ENCODE measurements at places on chromosomes 11 and 22. TPM values are rescaled to one million over a fixed set of nuclear protein-coding genes. Genes with fewer than 3 reads are reported as not detected.
A peak's percentile ranks its signal among the peaks of the same experiment; 100 is the strongest.

FOLH1 gene
- 0.59 TPM for total RNA-seq

DNA sequence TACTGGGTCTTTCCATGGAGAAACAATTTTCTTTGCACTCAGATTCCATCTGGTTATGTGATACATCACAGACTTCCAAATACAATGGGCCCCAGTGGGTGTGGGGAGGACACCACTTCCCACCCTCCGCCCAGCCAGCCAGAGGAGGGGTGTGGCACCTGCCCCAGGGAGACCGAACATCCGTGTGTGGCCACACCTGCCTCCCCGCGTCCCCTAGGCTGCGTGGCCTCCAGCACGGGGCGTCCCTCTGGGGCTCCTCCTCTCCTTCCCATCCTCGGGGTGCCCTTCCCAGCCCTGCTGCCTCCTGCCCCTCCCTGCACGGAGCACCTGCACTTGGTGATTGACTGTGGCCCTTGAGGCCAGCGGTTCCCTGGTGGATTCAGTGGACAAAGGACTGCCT, 49.1 kb downstream of the CERK start:
- no peak for DNase-seq

DNA sequence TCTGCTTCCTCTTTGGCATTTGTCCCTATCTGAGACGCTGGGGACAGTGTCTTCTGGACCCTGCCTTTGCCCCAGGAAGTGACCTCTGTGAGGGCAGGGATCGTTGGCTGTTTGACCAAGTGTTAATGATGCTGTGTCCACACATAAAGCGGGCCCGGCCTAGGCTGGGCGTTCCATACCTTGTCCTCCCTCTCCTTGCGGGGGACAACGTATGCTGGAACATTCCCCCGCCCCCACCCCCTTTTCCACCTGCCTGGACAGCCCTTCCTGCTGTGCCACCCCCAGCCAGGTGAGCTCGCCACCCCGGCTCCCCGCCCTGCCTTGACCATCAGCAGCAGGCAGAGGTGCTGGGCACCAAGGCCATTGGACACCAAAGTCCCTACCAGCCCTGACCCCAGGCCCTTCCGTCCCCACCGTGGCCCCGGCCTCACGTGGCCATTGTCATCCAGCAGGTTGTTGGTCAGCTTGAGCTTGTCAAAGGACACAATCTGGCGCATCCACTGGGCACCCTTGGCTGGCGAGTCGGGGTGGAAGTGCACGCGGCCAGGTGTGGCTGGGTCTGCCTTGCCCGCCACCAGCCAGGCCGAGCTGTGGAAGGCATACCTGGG, 4.1 kb upstream of the NUDT8 start:
- DNase-seq: no peak

CDC42BPG gene
- total RNA-seq: 1.2 TPM

DNA sequence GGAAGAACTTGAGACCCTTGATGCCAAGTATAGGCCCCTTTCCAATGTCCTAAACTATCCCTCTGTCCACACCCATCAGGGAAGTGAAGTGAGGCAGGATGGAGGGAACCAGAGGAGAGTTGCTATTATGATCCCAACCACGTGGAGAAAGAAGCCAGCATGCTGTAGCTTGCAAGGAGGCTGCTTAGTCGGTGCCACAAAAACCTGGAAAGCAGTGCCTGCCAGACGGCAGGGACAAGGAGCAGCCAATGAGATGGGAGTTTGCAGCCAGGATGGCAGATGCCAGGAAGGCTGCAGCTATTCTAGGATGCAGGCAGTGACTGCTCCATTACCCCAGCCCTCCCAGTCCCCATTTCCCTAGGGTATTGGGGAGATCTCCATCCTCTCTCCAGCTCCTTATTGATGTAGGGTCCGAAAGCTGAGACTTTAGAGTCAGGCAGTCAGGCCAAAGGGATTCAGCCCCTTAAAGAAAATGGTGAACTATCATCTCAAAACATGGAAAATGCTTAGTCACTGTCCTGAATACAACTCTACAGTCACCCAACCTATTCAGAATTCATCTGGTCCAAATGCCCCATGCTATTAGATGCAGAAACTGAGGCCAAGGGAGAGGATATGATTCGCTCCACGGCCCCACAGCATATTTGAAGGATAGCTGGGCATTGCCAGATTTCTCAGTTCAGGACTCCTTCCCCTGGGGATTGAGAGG, 18.4 kb upstream of the LRRC55 start:
- no peak for DNase-seq

DNA sequence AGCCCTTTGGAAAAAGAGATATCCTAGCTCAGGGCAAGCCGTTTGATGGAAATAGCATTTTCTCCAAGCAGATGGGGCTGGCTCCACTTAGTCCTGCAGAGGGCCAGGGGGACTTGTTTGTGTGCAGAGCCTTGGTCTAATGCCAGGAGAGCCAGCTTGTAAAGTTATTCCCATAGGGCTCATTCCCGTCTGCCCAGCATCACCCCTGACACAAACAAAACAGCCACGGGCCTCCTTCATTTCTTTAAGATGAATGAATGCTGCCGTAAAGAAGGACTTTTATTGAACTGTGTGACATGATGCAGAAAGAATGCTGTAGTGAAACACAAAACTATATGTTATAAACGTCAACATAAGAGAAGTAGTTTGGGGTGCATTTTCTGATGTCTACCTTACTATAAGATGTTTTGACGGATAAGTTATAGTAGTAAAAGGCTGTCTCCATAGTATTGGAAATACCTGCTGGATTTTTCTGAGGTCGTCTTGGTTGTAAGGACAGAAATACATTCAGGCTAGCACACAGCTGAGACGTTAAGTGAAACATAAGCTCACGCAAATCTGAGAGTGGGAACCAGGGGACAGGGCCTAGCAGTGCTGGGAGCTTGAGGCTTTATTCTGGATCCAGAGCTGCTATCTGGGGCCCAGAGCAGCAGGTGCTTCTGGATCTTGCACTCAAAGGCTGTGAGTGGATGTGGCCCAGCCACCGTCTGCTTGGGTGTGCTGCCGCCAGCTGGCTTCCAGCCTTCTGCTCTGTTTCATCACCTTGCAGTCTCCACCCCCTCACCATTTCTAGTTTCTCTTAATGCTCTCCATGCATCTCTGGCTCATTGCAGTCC, 53.3 kb downstream of the NCAM1 start:
- no peak for DNase-seq

DNA sequence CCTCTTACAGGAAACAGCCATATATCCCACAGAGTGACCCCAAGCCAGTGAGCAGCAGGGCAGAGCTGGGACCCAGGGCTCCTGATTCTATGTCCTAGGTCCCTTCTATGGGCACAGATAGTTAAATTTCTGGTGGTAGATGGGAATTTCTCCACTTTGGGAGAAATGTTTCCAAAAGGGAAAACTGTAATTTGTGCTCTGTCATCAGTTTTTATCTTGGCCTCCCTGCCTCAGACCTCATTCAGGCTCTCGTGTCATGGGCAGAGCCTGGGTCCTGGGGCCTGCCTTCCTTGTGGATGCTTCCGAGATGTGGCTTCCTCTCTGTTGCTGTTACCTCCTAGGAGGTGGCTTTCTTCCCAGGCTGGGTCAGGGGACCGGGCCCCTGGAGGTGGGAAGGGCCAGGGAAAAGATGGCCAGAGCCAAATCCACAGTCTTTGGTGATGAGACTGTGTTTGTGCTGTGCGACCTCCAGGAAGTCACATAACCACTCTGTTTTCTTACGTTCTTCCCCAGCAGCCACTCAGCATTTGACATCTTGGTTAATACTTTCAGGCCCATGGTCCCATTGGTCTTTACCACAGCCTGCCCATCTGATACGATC, 8.6 kb downstream of the LRRC32 start:
- no peak for DNase-seq

VSIG10L2 gene
- not detected for total RNA-seq

CREB3L1 gene
- total RNA-seq: 8.6 TPM

GRCh38 chr11:48116437-48117228, 100.0 kb upstream of the OR4B1 start:
- DNase-seq: no peak

GRCh38 chr11:19753451-19754106, 40.9 kb downstream of the NAV2 start:
- DNase-seq: no peak

ATM gene
- total RNA-seq: 35.3 TPM

LINC01488 gene
- total RNA-seq: 0.19 TPM

SCO2 gene
- 2.4 TPM for total RNA-seq

DNA sequence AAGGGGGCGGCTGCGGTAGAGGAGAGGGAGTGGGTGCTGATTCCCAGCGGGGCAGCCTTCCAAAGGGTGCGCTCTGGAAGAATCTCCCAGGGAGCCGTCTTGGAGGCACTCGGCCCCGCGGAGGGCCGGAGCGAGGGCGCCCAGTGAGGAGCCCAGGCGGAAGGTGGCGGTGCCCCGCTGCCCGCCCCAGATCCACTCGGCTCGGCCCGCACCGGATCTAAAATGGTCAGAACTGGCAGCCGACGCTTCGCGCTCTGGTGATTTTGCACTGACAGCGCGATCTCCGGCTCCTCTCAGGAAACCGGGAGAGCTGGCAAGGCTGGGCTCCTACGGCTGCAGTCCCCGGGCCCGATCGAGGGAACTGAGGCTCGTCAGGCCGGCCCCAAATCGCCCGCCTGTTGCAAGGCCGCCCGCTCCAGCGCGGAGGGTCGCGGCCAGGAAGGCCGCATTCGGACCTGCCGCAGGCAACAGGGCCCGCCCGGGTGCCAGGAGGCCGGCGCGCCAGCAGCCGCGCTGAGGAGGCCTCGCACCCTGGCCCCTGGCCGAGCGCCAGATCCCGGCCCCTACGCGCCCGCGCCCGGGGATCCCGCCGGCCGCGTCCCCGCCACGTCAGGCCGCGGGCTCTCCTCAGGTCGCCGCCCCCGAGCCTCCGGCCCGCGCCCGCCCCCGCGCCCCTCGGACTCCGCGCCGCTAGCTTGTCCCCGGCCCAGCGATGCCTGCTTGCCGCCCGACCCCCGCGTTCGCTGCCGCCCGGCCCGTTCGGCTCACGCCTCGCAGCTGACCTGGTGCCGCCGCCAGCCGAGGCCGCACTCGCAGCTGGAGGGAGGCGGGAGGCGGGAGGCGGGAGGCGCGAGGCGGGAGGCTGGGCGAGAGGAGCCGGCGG, at the start of gene KLHL22:
TSS of gene KLHL22 (minus strand) at position 818 of the 883 bp plus-strand sequence. CDS start 6,584 bp downstream, outside the sequence.
- peak; percentile 81 for DNase-seq

Data from cardiac septum (tissue), 1 donor.